ENCODE measurements at places on chromosomes 5 and 9.

DNA sequence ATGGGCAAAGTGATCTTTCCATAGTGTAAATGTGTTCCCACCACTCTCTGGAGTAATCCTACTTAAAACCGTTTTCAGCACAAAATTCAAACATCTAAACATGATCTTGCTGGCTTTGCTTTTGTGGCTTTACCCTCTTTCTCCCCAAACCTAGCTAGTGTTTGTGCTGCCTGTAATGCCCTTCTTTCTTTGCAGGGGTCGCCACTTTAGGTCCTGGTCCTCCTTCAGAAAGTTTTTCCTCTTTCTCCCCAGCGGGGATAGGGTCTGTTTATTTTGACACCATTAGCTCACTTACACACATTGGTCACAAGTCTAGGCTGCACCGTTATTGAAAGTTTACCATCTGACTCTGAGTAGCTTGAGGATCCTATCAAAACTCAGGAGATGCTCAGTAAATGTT is 736 bp upstream of the HSD17B4 start:
- DNase-seq: no peak

DNA sequence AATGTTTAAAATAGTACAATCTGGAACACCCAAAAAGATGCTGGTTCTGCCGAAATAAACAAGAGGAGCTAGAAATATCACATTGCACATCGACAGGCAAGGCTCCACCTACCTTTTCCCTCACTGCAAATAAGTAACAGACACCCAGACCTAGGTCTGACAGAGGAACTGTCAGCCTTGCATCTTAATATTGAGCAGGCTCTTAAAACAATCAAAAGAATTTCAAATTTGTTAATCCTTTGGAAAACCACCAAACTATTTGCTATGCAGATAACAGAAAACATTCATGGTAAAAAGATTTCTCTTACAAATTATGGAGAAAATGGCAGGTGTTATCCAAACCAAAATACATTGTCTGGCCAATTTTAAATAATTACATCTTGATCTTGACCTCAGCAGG is 71.3 kb downstream of the FRMD3 start:
- DNase-seq: no peak

GRCh38 chr5:142821034-142821732 is 51.0 kb downstream of the ARHGAP26 start:
- no peak for DNase-seq

DNA sequence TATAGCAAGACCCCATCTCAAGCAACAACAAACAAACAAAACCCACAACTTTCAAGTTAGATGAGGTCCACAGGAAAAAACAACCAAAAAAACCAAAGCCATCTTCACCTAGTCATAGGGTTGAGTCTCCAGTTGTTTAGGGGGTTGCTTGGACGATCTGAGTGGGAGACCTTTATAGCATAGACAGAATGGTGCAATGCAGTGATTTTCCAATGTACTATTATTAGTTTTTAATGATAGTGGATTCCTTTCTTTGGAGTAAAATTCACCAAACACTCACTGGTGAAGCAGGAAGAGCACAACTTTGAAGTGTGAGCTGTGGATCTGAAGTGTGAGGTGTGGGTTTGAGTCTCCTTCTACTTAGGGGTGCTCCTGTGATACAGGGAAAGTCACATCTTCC is 67.0 kb upstream of the KLF9 start:
- no peak for DNase-seq

- DNase-seq: no peak
Measured at GRCh38 chr9:77912895-77913693, 118.5 kb downstream of the GNAQ start.

GRCh38 chr5:2193542-2194235 is 311.0 kb upstream of the IRX4 start:
- DNase-seq: no peak

- DNase-seq: peak; percentile 70
Measured at GRCh38 chr5:95822043-95822541, 434 bp downstream of the GLRX start.

GRCh38 chr9:27117489-27118135 is 8.6 kb downstream of the TEK start:
- DNase-seq: peak; percentile 49

DNA sequence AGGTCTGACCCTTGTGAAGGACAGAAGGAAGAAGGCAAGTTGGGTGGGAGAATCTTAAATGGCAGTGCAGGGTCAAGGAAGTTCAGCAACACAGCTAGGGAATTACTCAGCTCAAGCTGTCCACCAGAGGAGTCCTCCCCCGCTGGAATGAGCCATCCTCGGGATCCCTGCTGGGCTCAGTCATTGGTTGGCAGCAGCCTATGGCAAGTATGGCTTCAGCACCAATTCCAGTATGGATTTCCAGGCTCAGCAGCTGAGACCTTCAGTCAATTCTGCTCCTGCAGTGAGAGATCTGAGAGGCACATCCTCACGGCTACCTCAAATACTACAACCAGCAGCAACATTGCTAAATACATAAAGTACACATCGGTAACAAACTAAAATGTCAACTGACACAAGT is 280.6 kb upstream of the PIK3R1 start:
- DNase-seq: no peak

GRCh38 chr5:18662231-18662630 is 1028.0 kb downstream of the TAF11L14 start:
- no peak for DNase-seq

- DNase-seq: no peak
Measured at GRCh38 chr9:16431666-16432392, 438.6 kb downstream of the BNC2 start.

- peak; percentile 10 for DNase-seq
Measured at GRCh38 chr5:160083501-160083900, 35.7 kb downstream of the PWWP2A start.

GRCh38 chr5:137492331-137492730 is 6.8 kb downstream of the SPOCK1 start:
- peak; percentile 22 for DNase-seq

DNA sequence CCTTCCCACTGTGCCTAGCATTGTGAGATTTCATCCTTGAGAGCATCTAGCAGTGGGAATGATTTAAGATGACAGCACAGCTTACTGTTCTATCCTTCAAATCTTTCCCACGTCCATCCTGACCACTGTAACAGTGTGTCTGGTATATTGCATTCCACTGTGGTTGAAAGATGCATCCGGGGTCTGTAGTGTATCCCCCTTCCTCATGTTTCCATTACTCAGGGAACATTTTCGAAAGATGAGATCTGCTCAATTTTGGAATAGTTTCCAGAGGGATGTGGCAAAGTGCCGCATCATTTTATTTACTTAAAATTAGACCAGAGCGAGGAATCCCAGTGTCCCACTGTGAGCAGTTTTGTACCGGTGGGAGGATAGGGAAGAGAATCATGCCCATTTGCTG is 407.1 kb upstream of the PAPPA start:
- DNase-seq: peak; percentile 59

DNA sequence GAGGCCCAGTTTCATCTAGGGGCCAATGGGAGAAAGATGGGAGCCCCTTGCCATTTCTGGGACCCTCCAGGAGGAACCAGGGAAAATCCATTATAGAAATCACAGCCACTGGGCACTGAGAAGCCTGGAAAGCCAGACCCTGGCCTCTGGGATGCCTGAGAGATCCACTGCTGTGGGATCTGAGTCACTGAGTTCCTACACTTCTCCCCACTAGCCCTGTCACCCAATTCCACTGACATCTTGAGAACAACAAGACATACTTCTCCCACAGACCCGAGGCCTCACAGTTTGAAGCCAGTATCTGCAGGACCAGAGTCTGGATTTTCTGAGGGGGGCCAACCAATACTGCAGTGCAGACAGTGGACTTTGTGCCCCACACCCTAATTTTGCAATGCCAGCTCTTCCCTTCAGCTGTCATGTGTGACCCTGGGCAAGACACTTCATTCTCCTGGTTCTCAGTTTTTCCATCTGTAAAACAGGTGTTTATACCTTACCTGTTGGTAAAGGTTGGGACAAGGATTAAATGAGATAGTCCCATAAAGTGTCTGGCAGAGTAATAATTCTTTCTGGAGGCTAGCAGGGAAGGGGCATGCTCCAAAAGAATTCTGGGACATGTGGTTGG is 46.5 kb downstream of the CXXC5 start:
- DNase-seq: peak; percentile 52

GRCh38 chr9:82031538-82032280 is 43.1 kb downstream of the SPATA31D1 start:
- peak; percentile 81 for DNase-seq

DNA sequence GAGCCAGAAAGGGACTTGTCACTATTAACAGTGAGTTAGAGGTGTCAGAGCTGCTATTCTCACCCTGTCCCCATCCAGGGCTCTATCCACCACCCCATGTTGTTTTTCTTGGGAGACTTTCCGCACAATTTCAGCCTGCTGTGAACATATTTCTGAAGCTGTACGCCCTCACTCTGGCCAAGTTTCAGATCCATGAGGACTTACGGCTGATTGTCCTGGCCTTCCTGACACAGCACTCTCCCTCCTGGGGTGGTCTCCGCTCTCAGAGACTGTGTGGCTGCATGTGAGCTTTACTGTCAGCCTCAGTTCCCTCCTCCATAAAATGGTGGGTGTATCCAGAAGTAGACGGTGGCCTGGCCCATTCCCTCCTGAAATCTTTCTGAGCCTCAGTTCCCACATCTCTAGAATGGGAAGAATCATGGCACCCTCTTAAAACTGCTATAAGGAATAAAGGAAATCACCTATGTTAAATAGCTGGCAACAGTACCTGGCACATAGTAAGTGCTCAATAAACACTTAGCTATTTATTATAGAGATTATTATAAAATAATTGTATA is 804 bp upstream of the IL17B start:
- no peak for DNase-seq

DNA sequence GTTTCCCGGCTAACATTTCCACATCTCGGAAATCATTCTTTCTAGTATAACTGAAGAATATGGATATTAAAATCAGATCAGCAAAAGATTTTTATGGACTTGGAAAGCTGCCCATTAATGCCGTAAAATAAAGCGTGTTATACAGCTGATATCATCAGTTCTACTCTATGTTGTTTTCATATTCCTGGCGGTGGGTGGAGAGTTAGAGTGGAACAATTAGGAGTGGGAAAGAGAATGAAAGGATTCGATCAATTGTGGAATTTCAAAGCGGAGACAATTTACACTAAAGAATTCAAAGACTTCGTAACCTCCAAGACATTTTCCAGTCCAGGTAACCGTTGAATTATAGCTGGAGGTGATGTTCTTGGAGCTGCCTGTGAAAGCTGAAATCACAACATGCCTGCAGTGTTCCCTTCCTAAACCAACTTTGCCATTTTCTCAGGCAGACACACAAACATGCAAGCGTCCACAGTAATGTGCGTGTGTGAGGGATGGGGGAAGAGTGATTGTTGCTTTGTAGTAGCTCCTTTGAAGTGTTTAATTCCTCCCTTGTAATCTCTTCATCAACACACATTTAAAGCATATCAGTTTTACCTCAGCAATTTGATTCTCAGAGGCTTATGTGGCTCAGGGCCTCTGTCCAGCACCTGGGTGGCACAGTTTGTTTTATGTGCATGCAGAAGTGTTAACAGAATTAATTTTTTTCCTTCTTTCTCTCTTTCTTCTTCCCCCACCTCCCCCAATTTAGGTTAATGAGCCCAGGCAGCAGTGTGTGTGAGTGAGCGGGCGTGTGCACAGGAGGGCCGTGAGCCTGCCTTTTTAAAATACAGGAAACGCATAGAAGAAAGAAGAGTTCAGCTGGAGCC is 544.1 kb downstream of the RAB3C start:
- DNase-seq: peak; percentile 34

GRCh38 chr9:124857533-124858162 is 4.1 kb downstream of the RPL35 start:
- no peak for DNase-seq

GRCh38 chr9:75591972-75592371 is 298.5 kb upstream of the PCSK5 start:
- no peak for DNase-seq

DNA sequence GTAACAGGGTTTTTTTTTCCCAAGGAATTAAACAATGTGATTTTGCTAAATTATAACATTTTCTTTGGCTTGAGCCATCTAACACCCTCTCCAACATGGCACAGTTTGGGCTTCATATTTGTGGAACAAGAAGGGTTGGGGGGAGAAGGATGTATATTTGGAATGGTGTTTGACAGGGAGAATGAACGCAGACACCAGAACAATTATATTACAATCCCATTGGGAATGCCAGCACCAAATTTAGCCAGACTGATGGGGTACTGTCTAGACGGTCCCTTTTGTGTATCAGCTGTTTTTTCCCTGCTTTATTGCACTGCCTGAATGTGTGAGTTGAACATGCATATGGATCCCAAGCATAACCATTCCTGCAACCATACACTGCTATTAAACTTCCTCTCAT is 130.9 kb upstream of the TMEM161B start:
- DNase-seq: no peak

DNA sequence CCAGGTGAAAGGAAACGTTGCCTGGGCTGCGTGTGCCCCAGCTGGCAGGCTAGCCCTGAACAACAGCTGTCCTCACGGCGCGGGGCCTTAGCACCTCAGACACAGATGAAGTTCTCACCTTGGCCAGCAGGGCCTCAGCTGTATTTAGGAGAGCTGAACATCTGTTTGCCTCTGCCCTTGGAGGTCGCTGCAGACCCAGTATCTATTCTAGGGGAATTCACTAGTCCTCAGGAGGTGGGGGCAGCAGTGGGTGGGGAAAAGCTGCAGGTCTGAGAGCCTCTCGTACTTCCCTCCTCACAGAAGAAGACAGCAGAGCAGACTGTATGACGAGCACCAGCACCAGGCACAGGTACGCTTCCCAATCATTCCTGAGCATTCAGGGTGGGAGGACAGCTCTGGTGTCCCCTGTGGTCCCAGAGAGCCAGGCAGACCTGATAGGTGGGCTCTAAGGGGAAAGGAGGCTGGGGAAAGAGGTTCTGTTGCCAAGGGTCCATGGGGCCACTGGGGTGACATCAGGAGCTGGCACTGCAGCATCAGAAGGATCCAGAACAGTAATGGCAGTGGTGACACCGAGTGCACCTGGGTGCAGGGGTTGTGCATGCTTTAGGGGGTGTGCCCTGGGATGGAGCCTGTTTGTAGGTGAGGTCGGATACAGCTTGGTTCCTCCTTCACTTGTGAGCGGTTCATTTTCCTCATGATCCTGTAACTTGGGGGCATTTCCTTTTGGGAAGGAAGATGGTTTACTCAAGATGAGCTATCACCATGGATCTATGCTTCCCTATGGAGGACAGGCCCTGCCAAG is 13.8 kb downstream of the CD74 start:
- no peak for DNase-seq

DNA sequence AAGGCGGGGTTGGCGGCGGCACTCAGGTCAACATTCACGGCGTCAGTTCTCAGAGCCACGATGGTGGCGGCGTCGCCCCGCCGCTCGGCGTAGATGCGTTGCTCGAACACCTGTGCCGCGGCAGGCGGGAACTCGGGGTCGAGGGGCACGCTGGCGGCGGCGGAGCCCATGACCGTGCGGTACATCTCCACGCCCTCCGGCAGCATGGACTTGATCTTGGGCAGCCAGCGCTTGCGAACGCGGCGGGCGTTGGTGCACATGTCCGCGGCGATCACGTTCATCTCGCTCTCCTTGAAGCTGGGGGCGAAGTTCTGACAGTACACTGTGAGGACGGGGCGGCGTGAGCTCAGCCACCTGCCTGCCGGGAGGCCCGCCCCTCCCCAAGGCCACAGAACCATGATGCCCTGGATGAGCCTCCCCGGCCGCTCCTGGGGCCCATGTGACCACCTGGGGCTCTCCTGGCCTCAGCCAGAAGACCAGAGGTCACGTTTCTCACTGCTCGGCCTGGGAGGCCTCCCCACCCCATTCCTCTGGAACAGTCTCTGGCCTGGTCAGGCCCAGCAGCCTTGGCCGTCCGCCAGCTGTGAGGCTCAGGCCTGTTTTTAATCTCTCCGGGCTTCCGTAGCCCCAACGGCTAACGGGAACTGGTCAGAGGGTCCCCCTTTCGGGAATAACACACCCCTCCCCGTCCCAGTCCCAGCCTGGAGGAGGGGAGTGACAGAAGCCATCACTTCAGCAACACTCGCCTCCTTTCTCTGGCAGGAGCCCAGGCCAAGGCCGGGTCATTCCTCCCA is 50.7 kb upstream of the UBAC1 start:
- peak; percentile 25 for DNase-seq
